ENCODE measurements at places on chromosomes 12 and 14.

DNA sequence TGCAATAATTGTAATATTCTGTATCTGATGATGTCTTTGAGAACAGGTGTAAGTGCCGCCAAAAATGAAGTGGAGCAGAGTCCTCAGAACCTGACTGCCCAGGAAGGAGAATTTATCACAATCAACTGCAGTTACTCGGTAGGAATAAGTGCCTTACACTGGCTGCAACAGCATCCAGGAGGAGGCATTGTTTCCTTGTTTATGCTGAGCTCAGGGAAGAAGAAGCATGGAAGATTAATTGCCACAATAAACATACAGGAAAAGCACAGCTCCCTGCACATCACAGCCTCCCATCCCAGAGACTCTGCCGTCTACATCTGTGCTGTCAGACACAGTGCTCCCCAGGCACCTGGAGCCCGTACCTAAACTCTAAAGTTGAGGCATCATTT lies 268.7 kb downstream of the DAD1 start:
- no peak for DNase-seq

GRCh38 chr14:26526137-26526536 lies 71.7 kb downstream of the NOVA1 start:
- DNase-seq = no peak

- DNase-seq = peak; percentile 41
These were observed 278.1 kb upstream of the LMO3 start for GRCh38 chr12:16884056-16884455.

- no peak for DNase-seq
These were observed 330.8 kb downstream of the SOX5 start for GRCh38 chr12:23618718-23619117.

- no peak for DNase-seq
These were observed at the start of gene NYNRIN for GRCh38 chr14:24398653-24399446. Gene NYNRIN (plus strand): TSS chr14:24399003. CDS start chr14:24399247, 244 bp downstream.

GRCh38 chr12:107782067-107782466 lies 7.6 kb downstream of the ASCL4 start:
- DNase-seq = no peak

DNA sequence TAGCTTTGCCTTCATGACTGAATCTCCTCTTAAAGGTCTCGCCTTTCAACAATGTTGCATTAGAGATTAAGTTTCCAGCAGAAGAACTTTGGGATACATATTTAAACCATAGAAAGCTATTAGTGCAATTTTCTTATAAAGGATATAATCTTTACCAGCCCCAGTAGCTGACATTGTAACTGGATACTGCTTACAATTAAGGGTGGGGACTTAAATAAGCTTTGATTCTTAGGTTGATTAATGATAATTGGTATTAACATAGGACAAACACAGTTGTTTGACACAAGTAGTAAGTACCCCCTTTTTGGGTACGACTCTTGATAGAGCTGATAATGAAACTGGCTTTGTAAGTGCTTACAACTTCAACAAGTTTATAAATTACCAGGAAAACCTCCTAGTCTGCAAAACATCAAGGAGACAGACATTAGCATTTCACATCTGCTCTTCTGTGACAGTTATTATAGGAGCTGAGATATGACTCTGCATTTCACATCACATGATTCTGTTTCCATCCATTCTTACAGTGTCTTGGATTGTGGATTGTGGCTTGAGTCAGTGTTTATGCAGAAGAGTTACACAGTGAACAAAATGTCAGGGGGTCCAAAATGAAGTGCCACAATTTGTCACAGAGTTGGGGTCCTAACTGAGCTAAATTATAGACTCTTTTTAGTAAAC lies 249.1 kb upstream of the E2F7 start:
- DNase-seq = no peak

GRCh38 chr12:68327896-68328295 lies 4.3 kb downstream of the MDM1 start:
- DNase-seq = no peak

GRCh38 chr12:76270657-76271358 lies 77.4 kb downstream of the BBS10 start:
- no peak for DNase-seq

- DNase-seq = peak; percentile 63
These were observed 53.0 kb downstream of the TBC1D30 start for GRCh38 chr12:64877363-64878004.

DNA sequence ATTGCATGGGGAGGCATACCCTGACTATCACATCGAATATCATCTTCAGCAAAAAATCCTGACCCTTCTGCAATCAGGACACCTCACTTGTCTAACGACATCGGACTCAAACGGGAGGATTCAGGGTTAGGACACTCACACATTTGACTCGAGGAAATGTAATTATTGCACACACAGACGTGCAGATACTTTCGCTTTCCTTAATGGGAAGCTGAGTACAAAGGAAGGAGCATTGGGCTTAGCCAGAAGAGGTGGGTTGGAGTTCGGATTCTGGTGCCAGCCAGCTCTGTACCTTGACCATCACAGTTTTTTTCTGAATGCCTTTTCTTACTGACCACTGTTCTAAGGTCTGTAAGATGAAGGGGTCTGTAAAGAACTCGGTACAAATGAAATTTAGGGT lies 260.4 kb downstream of the GALC start:
- no peak for DNase-seq
